ENCODE measurements at places on chromosomes 1 and 21.

GRCh38 chr1:43440358-43440757, 13.4 kb downstream of the HYI start:
- DNase-seq: no peak

DNA sequence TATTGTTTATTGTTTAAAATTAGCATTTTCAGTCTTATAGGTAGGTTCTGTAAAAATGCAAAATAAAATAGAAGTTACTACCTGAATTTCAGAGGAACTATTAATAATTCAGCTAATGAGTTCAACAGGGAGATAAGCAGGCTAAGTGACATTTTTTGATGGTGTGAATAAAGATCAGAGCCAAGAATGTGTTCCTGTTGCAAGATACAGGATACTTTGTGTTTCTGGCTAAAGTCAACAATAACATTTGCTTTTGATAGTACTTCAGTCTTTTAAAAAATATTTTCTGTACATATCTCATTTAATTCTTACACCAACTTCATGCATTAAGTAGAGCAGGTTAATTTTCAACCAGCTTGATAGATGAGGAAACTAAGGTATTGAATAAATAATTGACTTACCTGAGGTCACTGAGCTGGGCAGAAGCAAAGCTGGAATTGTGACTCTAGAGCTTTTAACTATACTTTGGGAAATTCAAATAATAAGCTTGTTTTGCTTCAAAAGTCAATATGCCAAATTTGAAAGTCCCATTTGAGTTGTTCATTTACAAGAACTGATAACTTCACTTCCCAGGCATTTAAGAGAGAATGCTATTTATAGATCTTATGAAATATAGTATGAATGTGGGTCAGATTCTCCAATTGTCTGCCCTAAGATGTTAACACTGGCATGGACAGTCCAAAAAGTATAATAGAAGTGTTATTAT, 6.0 kb downstream of the GORAB start:
- no peak for DNase-seq

DNA sequence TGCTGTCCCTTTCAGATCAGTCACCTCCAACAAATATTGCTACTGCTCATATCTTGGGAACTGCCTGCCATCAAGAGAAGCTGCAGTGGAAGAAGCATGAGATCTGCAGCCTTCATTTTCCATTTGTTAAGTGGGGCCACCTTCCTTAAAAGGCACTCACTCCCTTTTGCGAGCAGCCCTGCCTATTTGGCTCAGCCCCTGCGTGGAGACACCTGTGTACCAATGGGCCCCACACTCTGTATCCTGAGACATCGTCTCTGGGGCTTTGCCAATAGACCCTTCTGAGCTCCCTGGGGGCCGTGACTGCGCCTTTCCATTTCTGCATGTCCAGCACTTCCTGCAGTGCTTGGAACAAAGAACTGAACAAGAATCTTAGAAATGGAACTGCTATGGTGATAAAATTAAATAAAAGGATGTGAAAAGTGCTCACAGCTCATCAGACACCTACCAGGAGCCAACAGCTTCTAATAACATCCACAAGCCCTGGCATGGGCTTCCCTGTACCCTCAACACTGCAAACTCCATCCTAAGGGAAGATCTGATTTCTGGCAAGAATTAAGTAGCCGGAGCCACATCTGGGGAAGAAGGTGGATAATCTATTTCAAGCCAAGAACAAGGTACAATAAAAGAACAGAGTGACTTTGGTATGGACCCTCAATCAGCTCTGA, 36.7 kb downstream of the PARP1 start:
- no peak for DNase-seq

DNA sequence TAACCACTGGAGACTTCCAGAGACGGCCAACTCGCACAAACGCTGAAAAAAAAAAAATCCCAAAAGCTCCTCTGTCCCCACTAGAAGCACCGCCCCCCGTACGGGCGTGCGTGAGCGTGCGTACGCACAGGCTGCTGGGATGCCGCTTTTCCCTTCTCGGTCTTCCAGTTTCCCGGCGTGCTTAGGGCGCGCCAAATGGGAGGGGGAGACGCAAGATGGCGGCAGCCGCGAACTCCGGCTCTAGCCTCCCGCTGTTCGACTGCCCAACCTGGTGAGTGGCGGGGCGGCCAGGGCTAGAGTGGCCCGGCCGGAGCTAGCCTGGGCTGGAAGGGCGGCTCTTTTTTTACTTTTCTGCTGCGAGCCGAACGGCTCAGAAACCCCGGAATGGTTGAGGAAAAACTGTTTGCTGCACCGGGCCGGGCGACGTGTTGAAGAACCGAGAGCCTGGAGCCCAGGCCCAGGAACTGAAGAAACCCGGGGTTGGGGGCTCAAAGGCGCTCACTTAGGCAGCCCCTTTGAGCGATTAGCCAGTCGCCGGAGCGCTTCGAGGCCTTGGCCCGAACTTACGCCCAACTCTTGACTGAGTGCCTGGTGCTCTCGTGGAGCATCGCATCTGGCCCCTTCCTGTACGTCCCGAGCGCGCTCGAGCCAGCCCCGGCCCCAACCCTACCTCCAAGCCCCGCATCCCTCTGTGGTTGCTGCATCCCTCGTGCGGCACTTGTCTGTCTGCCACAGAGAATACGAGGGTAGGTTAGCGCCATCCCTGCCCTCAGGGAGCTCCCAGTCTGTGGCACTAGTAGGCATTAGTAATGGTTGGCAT, at the start of gene PPP1R8:
PPP1R8 (plus strand) TSS at position 162 of the 820 bp plus-strand sequence; CDS start at position 216, 54 bp downstream.
- peak; percentile 93 for DNase-seq

- no peak for DNase-seq
These were observed 93.2 kb downstream of the ARHGEF10L start for GRCh38 chr1:17632541-17633184.

DNA sequence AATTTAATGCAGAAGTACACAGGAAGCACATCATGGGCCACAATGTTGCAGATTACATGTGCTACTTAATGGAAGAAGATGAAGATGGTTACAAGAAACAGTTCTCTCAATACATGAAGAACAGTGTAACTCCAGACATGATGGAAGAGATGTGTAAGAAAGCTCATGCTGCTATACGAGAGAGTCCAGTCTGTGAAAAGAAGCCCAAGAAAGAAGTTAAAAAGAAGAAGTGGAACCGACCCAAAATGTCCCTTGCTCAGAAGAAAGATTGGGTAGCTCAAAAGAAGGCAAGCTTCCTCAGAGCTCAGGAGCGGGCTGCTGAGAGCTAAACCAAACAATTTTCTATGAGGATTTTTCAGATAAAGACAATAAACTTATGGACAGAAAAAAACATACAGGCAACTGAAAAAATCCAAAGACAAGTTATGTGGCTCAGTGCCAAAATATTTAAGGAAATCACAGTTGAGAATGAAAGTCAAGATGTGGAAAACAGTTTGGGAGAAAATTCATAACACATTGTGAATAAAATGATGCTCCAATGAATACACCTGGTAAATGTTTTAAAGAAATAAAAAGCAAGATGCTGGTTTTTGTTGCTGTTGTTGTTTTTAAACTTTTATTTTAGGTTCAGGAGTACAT, 2.8 kb upstream of the ZNF644 start:
- DNase-seq: no peak

DNA sequence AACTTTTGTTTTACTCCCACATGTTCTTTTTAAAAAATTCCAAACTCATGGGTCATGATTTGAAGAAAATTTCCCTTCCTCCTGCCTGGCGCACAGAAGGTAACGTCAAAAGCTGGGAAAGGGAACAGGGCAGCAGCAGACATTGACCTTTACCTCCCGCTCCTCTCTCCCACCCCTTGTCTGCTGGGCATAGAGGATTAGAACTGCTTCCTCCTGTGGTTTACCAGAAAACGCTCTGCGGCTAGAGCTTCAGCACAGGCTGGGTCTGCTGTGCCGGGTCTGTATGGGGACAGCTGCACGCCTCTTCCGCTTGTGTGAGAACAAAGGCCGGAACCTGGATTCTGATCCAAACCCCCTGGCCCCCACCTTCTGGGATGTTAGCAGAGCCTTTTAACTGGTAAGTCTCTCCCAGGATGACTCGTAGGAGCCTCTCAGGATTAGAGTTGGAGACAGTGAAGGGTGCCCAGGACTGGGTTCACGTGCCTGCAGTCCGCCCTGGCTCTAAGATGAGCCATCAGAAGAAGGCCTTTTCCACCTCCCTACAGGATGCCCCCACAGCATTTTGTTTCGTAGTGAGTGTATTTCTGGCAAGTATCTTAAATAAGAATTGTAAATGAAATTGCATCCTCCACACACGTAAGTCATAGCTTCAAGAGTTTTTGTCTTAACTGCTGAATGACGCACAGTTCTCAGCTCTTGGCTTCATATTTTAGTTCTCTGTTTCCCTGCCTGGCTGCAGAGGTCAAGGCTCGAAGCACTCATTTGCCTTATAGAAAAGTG, 5.2 kb downstream of the H6PD start:
- peak; percentile 43 for DNase-seq

DNA sequence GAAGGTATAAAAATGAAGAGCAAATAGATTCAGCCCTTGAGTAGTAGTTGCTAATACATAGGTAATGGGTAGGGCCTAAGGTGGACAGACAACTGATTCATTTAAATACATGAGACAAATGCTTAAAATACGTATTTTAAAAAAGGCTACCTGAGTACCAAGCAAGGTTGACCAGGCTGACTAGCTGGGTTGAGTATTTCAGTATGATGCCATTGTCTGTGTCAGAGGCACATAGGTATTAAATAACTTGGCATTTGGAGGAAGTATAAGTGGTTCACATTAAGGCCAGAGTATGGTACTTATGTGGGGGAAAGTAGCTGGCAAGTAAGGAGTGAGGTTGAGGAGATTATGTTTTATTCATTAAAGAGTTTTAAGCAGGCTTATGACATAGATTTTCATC, 19.4 kb downstream of the NEK7 start:
- no peak for DNase-seq

DNA sequence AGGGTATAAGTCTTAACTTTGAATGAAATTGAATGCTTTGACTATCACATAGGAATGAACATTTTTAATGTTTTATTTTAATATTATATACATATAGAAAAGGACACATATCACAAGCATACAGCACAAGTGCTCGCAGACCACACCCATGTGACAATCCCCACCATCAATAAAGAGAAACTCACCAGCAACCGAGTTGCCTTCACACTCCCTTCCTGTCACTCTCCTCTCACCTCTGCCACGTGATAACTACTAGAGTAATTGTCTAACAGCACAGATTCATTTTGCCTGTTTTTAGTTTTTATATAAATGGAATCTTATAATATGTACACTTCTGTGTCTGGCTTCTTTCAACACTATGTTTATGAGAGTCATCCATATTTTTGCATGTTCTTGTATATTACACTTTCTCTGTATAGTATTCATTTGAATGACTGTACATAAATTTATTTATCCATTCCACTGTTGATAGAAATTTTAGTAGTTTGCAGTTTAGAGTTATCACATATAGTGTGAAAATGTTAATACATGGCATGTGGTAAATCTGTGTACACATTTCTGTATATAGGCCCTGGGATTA, 304.9 kb upstream of the DUSP10 start:
- no peak for DNase-seq

DNA sequence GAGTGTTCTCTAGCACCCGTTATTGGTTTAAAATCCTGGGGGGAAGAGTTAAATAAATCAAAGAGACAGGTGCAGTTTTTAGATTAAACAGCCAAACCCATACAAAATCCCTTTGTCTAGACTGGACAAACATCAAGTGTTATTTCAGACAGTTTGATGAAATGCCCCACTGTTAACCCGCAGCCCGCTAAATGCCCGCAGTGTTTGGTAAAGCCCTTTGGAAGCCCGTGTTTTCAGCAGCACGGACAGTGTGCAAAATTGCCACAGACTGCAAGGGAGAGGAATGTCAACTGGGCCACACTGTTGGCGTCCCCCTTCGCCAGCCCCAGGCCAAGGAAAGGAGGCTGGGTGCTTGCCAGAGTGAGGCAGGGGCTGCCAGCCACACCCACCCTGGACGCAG, 26.6 kb downstream of the AJAP1 start:
- no peak for DNase-seq

DNA sequence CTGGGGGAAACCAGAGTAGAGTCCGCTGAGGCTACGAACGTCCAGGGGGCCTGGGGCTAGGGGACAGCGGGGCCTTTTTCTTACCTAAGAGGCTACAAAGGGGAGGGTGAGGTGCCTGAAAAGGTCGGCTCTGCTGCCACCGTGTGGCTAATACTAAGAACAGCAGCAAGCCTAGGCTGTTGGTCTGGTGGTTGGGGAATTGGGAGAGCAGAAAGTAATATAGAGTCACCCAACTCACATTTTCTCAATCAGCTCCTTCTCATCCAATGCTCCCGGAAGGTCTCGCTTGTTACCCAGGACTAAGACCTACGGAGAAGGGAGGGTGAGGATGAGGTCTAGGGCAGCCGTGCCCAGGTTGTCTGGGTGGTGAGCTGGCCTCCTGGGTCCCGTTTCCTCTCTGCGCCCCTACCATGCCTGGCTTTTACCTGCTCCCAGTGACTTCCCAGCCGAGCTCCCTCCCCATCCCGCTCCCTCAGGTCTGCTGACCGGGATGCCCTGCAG, 9.3 kb downstream of the ARL8A start:
- DNase-seq: peak; percentile 58

GRCh38 chr1:178335426-178335825, 161.3 kb downstream of the CLEC20A start:
- no peak for DNase-seq

DNA sequence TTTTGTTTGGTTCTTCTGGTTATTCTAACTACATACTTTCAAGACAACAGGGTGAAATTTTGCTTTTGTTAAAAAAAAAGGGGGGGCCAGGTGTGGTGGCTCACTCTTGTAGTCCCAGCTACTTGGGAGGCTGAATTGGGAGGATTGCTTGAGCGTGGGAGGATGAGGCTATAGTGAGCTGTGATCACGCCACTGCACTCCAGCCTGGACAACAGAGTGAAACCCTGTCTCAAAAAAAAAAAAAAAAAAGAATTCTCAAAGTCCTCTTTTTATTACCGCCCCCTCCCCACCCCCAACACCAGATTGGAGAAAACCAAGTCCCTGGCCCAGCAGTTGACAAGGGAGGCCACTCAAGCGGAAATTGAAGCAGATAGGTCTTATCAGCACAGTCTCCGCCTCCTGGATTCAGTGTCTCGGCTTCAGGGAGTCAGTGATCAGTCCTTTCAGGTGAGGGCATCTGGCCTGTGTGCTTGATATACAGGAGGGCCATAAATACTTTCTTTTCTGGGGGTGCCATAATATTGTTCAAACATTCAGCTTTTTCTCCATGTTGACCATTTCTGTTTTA, 50.2 kb downstream of the LAMC2 start:
- no peak for DNase-seq

DNA sequence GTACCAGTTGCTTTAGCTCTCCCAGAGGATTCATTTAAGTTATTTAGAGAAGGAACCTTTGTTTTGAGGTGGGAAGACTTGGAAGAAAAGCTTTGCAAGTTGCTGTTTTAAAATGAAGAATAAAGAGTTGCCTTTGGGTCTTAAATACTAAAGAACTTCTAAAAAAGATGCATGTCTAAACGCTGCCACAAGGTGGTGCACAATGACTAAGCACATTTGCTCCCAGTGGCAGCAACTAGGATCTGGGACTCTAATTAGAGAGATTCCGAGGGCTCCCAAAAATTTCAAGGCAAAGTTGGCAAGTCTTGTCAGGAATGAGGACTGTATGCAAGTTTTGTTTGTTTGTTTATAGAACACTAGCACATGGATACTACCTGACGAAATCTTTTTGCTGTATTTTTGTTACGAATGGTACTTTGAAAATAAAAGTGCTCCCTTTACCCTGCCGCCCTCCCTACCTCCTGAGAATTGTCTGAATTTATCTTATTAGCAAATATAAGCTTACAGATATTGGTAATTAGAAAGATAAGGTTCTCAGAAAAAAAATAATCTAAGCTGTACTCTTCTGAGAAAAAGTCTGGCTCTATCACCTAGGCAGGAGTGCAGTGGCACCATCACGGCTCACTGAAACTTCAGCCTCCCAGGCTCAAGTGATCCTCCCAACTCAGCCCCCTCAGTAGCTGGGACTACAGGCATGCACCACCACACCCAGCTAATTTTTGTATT, 121.8 kb downstream of the HFM1 start:
- peak; percentile 55 for DNase-seq

All from stimulated activated CD4-positive, alpha-beta T cell treated with anti-CD3 and anti-CD28 coated beads, Interleukin-4, amount 100 ng/mL, for 24 hours (primary cell).